ENCODE measurements at places on chromosomes 16 and 17.

GRCh38 chr17:71441098-71441497 is 679.7 kb upstream of the SOX9 start:
- DNase-seq, result no peak

GRCh38 chr16:49855822-49856671 is at the start of gene ZNF423:
Gene ZNF423, minus strand, starts transcription at chr16:49856112. Its CDS starts 338 bp downstream, at chr16:49855774.
- peak; percentile 66 for DNase-seq

DNA sequence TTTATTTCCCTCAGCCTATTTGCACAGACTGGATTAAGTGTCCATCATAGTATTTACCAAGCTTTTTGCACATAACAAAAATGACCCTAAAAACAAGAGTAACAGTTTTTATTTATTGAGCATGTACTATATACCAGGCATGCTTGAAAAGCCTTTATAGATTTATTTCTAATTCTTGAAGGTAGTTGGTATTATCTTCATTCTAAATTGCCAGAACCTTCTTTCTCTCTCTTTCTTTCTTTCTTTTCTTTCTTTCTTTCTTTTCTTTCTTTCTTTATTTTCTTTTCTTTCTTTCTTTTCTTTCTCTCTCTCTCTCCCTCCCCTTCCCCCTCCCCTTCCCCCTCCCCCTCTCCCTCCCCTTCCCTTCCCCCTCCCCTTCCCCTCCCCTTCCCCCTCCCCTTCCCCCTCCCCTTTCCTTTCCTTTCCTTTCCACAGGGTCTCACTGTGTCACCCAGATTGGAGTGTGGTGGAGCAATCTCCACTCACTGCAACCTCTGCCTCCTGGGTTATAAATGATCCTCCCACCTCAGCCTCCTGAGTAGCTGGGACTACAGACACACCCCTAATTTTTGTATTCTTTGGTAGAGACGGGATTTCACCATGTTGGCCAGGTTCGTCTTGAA is 310.9 kb upstream of the RBFOX1 start:
- DNase-seq, result no peak

DNA sequence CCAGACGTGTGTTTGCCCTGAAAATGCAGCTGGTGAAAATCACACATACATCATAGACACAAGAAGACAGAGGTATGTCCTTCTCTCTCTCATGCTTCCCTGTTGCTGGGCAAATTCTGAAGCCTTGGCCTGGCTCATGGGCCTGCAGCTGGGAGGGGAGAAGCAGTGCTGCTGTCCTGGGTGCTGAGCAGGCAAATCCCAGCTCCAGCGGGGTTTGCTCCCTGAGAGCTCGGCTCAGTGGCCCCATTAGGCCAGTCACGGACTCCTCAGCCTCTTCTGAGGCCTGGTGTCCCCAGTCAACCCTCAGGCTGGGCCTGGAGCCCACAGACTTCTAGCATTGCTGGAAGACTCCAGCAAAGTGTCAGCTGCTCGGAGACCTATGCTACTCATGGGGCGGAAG is 11.7 kb downstream of the RHBDL3 start:
- DNase-seq, result no peak

GRCh38 chr16:12315330-12316136 is 339.0 kb downstream of the SNX29 start:
- no peak for DNase-seq

DNA sequence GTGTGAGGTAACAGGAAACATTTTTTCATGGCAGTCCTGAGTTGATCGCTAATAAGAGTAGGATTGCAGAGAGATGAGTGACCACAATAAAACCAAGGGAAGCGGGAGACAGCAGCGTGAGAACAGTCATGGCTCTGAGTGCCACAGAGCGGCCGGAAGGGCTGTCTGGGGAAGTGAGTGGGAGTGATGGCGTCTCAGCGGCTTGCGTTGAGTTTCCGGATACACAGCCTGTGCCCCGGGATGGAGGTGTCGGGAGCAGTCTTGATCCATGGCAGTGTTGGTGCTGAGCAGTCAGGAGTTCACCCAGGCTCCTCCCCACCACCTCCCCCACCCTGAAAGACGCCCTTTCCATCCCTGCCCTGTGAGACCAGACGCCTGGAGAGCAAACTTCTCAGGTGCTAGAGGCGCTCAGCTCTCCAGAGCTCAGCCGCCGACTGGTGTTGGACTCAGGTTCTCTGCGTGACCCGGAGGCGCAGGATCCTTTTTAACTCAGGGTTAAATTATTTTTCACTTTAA is 59.8 kb downstream of the BANP start:
- DNase-seq, result no peak

GRCh38 chr16:50902457-50902856 is 160.6 kb downstream of the CYLD start:
- DNase-seq, result no peak

GRCh38 chr16:9136596-9136995 is 45.2 kb downstream of the HAPSTR1 start:
- DNase-seq, result no peak

DNA sequence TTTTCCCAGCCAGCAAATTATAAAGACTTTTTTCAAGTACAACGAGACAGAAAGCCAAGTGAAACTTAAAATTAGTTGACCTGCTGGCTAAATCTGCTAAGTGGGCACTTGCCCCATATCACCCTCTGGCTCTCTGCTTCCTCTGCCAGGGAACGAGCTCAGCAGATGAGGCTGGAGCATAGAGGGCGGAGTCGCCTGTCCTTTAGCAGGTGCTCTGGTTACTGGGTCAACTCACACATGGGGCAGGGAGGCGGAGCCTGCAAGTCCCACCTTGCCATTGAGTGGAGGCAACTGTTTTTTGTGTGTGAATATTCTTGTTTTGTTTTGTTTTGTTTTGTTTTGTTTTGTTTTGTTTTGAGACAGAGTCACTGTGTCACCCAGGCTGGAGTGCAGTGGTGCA is 62.5 kb downstream of the EMP2 start:
- DNase-seq, result no peak

DNA sequence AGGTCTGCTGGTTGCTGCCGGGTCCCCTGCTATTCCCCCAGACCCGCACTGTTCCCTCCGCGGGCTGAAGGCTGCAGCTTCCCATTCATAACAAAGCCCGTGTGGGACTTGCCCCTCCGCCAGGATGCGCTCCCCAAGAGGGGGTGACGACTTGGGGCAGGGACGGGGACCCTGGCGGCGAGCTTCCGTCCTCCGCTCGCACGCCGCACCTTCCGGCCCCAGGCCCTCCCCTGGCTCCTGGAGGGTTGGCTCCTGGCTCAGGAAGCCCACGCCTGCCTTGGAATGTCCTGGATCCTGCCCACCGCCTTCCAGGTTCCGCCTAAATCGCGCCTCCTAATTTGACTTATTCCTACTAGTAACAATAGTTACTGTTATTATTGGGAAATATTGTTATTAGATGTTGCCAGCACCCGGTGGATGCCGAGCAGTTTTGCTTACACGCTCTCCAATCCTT is 1.1 kb upstream of the TFAP4 start:
- DNase-seq, result peak; percentile 61

GRCh38 chr16:5523829-5524228 is 426.2 kb upstream of the EEF2KMT start:
- DNase-seq, result peak; percentile 9

DNA sequence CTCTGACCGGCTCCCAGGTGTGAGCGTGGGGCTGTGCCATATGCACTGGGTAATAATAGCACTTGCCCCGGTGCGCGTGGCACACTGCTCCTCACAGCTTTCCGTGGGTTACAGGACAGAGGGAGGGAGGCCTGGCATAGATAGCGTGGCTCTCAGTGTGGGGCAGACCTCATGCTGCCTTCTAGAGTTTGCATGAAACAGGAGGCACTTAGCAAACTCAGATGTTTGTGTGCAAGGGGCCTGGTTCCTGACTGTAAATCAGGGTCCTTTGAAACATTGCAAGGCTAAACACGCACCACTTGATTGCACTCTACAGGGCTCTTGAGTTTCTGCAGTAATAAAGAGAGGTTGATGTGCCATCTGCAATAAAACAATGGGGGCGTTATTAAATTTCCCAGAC is 101.7 kb downstream of the RPTOR start:
- DNase-seq, result no peak

GRCh38 chr16:87133112-87133850 is 183.9 kb downstream of the C16orf95 start:
- DNase-seq, result no peak

DNA sequence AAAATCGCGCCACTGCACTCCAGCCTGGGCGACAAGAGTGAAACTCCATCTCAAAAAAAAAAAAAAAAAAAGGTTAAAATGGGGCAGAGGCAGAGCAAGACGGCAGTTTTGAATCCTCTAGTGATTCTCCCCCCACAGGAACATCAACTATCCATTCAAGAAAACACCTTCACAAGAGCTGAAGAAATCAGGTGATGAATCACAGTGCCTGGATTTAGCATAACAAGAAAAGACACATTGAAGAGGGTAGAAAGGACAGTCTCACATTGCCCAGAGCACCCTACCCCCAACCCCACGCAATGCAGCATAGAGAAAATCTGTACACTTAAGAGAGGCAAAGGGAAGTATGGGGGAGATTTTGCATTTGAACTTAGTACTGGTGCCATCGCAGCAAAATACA is 28.8 kb upstream of the RNF43 start:
- no peak for DNase-seq

DNA sequence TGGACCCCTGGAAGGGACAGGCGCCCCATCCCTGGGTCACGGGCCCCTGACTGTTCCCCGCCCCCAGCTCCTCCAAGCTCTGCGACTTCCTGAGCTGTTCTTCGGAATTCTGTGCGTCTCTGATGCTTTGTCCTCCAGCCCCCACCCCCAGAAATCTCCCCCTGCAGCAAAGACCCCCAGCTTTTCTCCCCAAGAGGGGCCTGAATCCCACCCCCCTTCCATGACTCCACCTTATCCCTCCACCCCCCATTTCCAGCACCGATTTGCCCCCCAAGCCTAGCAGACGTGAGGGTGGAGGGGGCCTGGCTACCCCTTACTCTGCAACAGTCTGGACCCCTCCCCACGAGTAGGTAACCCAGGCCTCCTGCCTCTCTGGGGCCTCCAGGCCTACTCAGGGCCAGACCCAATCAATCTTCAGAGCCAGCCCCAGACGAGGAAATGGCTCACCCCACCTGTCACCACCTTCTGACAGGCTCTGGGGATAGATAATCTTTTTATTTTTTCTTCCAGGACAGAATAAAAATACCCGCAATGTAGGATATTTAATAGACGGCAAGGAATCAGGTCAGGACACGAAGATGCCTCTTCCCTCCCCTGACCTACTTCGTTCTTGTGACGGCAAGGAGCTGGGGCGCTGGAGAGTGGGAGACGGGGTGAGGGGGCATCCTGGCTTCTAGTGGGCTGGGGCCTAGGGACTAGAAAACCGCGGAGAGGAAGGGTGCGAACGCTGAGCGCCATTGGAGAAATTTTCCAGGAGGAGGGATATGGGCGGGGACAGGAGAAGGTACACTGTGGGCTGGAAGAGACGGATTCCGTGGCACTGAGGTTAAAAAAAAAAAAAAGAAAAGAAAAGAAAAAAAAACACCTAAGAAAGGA is 744 bp upstream of the PLXDC1 start:
- DNase-seq, result no peak

DNA sequence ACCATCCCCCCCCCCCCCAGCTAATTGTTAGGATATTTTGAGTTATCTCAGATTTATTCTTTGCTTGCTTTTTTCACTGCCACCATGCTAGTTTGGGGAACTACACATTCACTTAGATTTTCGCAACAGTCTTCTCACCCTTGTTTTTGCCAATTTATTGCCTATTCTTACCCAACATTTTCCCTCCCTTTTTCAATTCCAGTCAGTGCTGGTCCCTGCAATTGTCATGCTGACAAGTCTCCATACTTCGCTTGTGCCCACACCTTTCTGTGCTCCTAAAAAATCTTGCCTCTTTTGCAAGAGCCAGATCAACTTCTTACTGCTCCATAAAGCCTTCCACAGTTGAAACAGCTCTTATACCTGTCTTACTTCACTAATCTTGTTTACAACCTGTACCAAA is 16.3 kb downstream of the TNRC6A start:
- no peak for DNase-seq

GRCh38 chr16:77457046-77457445 is 22.2 kb upstream of the ADAMTS18 start:
- DNase-seq, result no peak

GRCh38 chr17:80632046-80632581 is 87.5 kb downstream of the RPTOR start:
- DNase-seq, result no peak

DNA sequence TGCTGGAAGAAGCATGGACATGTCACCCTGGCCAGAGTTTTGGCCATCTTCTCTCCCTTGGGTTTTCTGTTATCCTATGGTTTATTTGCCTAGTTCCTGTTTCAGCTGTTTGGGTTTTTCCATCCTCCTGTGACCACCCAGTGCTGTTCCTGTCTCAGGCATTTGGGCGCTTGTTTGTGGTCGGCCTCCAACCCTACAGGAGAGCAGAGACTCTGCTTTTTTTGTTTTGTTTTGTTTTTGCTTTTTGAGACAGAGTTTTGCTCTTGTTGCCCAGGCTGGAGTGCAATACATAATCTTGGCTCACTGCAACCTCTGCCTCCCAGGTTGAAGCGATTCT is 3.3 kb upstream of the ZC3H7A start:
- DNase-seq, result no peak

- DNase-seq, result no peak
These were observed 78.6 kb upstream of the TNRC6C start for GRCh38 chr17:77879896-77880280.

DNA sequence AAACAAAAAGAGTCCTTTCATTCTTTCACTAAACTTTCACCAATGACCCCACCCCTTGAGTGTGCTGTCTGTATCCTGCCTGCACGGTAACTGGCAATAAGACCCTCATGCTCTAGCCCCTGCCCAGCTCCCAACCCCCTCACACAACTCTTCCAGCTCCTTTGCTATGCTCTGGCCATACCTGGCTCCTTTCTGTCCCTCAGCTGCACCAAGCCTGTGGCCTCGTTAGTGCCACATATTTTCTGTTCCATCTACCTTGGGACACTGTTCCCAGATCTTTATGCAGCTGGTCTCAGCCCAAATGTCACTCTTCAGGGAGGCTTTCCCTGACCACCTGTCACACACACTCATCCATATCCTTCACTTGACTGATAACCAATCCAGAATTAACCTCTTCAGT is 47.3 kb downstream of the C16orf82 start:
- DNase-seq, result no peak

Data from ureter (tissue), 1 donor.